ENCODE measurements at places on chromosomes 16 and 17.

DNA sequence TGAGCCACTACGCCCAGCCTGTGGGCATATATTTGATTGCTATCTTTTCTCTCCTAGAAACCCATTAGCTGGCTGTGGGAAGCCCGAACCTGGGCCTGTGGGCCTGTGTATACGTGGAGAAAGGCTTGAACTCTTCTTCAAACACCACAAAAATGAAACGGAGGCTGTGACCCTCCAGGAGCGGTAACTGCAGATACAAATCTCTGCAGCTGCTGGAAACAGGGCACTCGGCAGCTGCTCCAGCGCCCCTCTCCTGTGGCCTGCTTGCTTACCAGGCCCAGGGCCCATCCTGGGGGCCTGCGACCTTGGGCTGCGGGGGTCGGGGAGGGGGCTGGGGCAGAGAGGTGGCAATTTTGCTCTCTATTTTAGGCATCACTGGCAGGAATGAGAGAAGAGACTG is 28.0 kb upstream of the MTSS2 start:
- DNase-seq: no peak

DNA sequence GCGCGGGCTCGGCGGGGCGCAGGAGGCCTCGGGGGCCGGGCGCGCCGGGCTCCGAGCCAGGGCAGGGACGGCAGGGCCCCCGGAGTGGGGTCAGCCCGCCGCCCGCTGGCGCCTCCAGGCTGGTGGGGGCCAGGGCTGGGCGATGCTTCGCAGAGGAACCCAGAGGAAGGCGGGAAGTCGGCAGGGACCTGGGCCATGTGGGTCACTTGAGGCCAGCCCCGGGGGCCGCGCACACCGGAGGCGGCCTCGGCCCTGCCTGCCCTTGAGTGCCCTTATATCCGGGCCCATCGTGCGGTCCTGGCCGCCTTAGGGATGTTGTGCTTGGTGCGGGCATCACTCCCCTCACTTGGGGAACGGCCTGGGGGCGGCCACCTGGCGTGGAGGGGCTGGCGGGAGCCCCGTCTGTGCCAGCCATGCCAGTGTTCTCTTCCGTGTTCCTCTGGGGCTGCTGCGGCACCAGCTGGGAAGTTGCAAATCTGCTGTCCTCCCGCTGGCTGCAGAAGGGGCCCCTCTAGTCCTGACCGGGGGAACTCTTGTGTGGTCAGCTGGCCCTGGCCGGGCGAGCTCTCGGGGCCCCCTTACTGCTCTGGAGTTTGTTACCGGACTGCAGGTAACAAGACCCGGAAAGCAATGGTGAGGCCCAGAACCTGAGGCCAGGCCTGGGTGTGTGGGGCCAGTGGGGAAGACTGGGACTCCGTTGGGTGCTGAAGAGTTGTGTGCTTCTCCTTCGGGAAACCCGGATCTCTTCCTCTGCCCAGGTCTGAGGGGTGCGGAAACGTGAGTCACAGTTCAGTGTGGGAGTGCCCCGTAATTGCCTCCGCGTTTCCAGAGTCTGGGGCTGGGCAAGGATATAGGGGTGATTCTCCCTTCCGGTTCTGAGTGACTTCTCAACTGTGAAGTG is 849 bp downstream of the CAPN15 start:
- peak; percentile 12 for DNase-seq

DNA sequence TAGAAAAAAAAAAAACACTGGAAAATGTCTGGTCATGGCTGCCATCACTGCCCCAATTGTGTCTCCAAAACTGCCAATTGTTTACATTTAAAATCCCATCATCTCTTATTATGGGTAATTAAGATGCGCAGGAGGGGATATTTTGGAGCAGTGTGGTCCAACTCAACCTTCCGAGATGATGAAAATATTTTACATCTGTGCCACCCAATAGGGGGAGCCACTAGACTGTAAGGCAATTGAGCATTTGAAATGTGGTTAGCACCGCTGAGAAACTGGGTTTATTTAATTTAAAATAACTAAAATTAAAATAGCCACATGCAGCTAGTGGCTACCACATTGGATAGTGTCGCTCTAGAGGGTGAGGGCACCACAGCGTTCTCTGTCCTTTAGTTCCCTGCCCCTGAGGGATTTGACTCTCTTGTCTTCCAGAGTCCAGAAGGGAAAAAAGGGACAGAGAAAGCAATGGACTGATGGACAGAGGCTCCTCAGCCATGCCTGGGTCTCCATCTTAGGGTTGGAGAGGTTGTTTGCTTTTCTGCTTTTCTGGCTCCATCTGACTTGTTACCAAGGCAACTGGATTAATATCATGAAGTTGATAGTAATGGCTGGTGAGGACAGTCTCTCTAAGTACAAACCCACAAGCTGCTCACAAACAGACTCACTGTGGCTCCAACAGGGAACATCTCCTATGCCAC is 3.5 kb downstream of the MPO start:
- no peak for DNase-seq

DNA sequence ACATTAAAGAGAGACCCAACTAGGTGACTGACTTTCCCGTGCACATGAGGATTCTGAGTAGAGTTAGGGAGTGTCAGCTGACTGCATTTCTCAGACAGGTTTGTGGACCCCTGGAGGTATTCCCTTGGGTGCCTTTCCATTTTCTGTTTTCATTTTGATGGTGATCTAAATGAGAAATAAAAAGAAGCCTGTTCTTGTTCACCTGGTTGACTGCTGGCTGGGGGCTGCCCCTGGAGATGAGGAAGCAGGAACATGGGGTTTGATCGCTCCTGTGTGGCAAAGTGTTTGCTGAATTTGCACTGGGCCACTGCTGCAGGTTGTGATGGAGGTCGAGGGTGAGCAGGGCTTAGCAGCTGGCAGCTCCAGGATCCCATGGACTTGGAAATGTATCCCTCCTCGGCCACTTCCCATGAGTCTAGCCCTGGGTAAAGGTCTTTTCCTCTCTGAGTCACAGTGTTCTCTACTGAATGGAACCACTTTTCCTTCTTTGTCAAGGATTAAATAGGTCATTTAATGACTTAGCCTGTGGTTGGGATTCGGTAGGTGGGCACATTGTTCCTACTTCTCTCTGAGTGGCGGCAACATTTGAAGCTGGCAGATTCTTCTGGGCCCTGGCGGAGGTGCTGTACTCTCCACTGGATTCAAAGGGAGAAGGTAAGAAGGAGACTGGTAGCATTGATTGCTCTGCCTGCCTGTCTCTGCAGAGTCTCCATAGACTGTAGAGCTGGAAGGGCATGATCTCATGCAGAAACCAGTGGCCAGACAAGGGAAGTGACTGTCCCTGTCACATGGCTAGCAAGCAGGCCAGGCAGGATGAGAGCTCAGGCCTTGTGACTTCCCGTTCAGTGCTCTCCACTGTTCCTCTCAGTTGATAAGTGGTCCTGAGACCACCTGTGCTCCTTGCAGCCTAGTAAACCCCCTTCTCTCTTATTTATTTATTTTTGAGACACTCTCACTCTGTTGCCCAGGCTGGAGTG is 17.9 kb downstream of the SNX29 start:
- DNase-seq: no peak

DNA sequence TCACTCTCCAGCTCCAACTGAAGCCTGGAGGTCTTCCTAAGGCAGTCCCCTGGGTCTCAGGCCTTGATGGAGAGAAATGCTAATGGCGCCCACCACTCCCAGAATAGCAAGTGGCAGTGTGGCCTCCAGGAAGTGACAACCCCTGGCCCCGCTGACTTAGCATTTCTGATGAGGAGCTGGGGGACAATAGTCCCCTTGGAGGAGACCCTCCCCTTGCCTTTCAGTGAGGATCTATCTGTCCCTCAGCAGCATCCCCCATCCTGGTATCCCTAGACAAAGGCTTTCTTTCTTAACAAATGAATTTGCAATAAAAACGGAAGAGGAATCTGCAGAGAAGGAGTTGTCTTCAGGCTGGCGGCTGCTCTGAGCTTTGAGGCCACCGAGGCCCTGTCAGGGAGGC is 68.8 kb downstream of the LITAF start:
- DNase-seq: no peak

- DNase-seq: no peak
These were observed 124.5 kb upstream of the ZFHX3 start for GRCh38 chr16:73172241-73172972.

- DNase-seq: no peak
These were observed 240.3 kb upstream of the GSE1 start for GRCh38 chr16:85372627-85373372.

DNA sequence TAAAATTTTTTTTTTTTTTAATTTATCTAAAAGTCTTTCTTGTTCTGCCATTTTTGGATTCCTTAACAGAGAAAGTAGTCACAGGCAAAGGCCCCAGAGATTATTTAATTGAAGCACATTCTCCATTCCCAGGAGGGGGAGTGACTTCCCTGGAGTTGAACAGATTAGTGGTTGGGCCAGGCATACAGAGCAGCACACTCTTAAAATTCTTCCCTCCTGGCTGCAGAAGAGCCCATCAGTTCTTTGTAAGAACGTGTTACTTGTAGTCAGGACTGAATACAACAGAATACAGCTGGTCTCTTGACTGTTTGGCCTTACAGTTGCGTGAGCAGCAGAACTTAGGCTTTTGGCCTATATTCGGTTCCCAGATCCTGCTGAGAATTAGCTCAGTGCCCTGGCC is 1.8 kb downstream of the ALKBH5 start:
- DNase-seq: no peak

GRCh38 chr17:528253-528652 is 175.6 kb upstream of the RPH3AL start:
- no peak for DNase-seq

- no peak for DNase-seq
These were observed 4.6 kb downstream of the TERF2 start for GRCh38 chr16:69381231-69381630.

DNA sequence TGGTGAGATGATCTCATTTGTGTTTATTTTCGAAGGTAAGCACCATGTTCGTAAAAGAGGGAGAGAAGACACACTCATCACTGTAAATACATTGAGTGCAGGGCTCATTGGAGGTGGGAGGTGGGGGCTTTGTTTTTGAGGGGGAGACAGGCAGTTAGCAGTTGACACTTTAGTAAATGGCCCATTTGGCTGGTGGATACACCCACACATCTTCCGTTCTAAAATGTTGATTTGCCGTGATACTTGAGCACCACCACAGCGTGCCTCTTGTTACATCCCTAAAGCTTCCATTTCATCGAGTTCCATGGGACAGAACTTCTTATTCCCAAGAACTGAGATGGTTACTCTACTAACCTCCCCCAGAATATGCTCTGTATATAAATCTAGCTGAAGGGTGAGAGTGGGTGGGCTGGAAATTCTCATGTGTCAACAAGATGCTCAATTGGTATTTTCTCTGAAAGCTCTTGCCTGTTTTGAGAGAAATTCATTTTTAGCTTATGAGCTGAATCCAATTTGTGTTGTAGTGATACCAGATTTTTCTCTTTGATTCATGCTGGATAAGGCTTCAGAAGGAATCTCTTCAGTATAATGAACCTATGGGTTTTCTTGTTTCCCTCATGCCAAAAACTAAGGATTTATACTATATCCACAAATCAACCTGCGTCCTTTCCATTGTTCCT is 314.3 kb downstream of the RBFOX1 start:
- no peak for DNase-seq

GRCh38 chr16:78405040-78405439 is 305.6 kb downstream of the WWOX start:
- no peak for DNase-seq

DNA sequence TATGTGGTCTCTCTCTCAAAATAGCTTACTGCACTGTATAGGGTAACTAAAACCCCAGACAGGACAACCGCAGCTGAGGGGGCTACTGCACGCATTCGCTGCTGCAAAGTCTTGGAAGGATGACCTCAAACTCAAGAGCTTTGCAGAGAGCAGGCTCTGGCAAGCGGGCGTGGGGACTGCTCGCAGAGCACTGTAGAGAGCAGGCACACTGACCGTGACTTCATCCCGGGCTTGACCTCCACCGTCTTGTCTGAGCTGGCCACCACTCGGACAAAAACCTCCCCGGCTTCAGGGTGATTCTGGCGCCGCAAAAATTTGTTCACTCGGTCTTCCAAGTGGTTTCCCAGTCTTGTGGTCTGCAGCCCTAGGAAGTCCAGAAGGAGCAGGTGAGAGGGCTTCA is 22.9 kb upstream of the TRAP1 start:
- DNase-seq: no peak

DNA sequence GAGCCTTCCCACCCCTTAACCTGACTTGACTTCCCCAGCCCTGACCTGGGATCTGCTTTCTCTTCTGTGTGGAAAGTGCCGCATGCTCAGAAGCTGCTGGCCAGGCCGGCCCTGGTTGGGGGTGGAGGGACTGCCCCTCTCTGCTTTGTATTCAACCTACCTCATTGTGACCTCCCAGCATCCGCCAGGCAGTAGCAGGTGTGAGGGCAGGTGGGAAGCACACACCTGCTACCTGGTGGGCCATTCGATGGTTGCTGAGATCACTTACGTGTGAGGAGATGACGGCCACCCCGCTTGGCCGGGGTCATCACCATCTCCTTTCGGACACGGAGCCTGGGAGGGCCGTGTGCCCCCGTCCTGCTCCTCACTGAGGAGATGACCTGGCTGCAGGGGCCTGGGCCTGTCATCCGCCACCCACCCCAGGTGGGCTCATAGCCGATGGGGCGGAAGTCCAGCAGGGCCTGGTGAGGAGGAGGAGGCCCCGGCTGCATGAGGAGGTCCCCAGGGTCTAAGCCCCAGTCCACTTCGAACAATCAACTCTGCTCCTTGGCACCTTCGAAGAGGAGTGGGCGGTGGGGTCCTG is 7.1 kb downstream of the CPNE7 start:
- no peak for DNase-seq

DNA sequence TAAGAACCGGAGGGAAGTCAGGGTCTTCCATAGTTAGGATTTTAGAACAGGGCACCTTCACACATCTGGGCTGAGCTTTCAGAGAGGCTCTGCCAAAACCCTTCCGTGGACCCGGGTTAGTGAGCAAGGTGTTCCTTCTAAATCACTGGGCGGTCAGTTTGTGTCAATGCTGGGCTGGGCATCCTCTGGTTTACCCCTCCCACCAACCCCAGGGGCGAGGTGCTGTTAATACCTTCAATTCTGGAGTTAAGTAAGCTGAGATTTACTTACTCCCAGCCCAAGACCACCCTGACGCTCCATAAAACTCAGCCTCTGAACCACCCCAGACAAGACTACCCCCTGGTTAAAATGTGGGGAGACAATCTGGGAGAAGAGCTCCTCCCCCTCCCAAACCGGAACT is 1.0 kb downstream of the TMEM92 start:
- DNase-seq: no peak

All from CD4-positive, alpha-beta T cell treated with Interleukin-6 at 100 ng/mL for 8 hours (primary cell).